ENCODE measurements at places on chromosomes 1 and 21.

GRCh38 chr1:45911634-45912033 lies 108.2 kb downstream of the MAST2 start:
- DNase-seq: no peak

DNA sequence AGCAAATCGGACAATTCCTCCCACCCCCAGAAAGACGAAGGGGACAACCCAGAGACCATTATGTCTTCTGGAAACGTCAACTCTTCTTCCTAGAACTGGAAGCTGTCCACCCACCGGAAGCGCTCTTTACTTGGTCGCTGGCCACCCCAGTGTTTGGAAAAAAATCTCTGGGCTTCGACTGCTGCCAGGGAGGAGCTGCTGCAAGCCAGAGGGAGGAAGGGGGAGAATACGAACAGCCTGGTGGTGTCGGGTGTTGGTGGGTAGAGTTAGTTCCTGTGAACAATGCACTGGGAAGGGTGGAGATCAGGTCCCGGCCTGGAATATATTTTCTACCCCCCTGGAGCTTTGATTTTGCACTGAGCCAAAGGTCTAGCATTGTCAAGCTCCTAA lies 3.2 kb downstream of the S1PR1 start:
- DNase-seq: no peak

DNA sequence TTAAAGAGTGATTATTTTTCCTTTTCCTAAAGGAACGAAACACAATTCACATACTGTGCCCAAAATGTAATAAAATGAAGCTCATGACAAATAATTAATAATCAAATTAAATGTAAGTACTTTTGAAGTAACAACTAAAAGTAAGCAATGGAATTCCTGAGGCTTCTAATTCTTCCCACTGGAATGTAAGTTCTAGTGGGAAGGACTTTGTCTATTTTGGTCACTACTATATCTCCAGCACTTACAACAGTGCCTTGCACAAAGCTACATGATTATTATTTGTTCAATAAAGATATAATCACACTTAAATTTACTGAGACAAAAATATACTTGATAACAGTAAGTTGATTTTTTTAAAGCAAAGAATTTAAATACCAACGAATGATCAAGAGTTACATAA lies 128.8 kb downstream of the COQ8A start:
- DNase-seq: no peak

DNA sequence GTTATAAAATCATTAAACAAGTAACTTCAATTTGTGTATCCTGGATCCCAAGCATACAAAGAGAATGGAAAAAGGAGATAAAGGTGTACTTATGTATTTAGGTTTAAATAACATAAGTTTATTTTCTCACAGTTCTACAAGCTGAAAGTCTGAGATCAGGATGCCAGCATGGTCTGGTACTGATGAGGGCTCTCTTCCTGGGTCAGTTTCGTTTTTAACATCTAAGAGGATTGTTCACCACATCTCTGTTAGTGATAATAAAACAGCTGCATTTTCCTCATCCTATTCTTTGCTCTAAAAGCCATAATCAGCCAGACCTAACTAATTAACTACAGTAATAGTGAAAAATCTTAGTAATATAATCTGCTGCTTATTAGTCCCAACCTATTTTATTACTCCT lies 5.2 kb downstream of the EGLN1 start:
- no peak for DNase-seq

DNA sequence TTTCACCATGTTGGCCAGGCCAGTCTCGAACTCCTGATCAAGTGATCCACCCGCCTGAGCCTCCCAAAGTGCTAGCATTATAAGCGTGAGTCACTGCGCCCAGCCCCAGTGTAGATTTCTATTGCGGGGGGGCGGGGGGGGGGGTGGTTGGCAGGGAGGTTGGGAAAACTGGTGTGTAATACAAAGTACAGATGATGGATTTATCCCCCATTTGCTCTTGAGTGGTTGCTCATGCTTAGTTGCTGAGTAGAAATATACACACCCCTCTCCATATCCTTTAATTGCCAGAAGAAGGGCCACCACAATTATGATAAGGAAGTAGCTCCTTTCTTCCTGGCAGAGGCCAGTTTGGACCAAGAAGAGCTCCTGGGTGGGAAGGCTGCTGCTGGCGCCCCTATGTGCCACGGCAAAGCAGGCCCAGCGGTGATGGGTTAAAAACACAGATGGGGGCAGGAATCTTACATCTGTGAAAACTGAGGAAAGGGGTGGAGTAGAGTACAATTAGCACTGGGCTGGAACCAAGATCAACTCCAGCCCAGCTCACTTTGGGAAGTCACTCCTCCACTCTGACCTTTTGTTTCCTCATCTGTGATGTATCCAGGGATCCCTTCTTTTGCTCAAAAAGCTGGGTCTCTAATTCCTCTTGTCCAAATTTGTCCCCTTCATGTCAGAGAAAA lies 55.2 kb downstream of the MRPL37 start:
- DNase-seq: no peak

DNA sequence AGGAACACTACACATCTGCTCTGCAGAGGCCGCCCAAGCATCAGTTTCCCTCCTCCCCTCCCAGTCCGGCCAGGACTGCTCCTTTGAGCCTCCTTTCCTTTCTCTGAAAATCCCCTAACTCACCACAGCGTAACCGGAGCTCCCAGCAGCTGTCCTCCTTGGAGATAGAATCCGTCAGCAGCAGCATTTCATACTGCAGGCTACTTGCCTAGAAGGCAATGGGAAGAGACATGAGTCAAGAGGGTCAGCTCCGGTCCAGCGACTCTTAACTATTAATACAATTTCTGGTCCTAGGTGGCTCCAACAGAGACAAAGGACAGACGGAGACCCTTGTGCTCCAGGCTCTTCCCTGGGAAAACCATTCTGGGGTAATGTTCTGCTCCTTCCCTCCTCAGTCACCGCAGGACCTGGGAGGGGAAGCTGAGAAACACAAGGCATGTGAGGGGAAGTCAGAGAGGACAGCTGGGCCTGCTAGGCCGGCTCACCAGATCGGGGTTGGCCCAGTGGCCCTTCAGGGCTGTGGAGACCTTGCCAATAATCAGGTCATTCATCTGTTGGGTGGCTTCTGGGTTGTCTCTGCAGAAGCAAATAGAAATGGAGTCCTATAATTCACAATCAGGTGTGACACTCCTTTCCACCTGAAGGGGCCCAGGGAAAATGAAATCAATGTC lies 99.7 kb downstream of the UBR4 start:
- no peak for DNase-seq

DNA sequence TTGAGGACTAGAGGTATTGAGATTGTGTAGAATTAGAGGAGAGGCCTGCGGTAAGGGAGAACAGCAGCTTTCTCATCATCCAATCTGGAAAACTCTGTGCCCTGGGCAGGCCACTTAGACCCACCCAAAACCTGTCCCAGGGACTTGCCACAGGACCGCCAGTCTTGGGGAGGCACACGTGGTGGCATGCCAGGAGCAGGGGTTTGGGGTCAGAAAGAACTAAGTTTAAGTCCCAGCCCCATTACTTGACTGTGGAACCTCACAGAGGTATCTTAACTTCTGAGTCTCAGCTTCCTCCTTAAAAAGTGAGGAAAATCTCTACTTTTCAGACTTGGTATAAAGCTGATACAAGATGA lies 356.6 kb downstream of the HHAT start:
- no peak for DNase-seq

- DNase-seq: no peak
Observed at GRCh38 chr1:242033447-242033846, 34.5 kb upstream of the MAP1LC3C start.

DNA sequence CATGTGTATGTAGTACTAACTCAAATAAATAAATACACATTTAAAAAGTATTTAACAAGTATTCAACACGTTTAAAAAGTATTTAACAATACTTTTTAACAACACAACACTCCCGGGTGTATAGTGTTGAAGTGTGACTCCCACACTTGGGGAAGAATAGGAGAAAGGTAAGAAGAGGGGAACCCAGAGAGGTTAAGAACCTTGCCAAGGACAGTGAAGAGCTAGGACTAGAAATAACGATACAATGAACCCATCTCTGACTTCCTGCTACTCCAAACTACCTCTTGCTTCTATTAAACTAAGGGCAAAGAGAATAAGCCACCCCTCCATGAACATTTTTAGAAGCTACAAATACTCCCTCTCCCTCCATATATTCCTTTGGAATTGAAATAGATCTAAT lies 1.7 kb upstream of the GFI1 start:
- DNase-seq: no peak

DNA sequence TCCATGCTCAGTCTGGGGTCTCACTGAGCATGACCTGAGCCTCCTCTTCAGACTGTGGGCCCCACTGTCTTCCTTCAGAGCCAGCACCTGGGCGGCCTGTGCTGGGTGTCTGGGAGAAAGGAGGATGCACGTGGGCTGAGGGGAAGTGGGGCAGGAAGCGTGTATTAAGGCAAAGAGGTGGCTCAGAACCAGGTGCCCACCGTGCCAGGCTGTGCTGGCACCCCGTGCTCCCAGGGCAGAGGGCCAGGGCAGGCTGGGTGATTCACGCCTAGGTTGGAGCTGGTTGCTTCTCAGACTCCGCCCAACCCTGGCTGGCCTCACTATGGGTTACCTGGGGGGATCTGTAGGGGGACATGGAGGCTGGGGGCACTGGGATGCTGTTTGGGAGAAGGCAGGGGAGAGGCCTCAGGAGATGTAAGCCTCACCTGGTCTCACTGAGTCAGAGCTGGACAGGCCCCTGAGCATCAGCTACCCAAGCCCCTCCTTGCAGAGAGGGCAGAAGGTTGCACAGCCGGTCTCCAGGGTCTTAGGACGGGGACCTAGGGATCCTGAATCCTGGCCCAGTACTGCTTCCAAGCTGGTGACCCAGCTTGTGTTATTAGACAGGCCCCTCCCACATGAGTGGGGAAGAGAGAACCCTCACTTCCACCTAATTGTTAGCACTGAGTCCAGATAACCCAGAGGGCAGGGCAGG lies 18.6 kb upstream of the PADI1 start:
- no peak for DNase-seq

Data from cerebellar nuclear complex (tissue), 1 donor.